ENCODE measurements at places on chromosomes 11 and 22.

DNA sequence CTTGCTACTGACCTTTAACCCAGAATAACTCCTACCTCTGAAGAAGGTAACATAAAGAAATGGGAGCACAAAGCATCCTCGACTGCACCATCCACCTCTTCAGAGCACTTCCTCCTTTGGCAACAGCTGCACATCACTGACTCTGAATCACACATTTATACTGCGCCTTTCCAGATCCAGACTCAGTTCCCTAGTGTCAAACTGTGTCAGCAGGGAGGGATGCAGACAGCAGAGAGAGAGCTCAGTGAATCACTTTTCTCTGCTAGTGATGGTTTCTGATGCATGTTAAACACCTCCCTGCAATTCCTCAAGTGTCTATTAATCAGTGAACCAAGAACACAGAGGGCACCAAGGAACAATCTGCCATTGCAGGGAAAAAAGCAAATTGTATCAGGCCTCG lies 118.9 kb downstream of the PLEKHA7 start:
- no peak for DNase-seq

DNA sequence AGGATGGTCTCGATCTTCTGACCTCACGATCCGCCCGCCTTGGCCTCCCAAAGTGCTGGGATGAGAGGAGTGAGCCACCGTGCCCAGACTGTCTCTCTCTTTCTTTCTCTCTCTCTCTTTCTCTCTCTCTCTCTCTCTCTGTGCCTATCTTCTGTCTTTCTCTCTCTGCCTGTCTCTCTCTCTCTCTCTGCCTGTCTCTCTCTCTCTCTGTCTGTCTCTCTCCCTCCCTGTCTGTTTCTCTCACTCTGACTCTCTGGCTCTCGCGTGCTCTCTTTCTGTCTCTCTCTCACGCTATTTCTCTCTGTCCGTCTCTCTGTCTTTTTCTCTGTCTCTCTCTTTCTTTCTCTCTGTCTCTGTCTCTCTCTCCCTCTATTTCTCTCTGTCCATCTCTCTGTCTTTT lies 3911.2 kb upstream of the OR11H1 start:
- DNase-seq = no peak

DNA sequence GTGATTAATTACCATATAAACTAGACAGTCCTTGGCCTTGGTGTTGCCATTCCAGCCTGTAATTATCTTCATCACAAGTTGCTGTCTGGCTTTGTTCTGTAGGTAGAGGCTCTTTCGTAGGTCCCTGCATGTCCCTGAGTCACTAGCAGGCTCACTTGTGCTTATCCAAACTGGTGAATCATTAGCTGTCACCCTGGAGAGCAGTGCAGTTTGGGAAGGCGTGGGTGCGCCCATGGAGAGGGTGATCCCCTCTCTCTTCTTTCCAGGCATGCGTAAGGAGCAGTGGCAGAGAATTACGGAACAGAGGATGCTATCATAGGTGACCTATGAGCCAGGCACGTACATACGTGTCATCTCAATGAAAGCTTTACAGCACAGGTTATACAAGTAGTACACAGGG lies 11.0 kb upstream of the EHF start:
- DNase-seq = no peak

GRCh38 chr22:43273902-43274484 lies 69.2 kb downstream of the SCUBE1 start:
- peak; percentile 62 for DNase-seq

- DNase-seq = no peak
Observed at GRCh38 chr11:92308366-92308765, 83.7 kb downstream of the FAT3 start.

DNA sequence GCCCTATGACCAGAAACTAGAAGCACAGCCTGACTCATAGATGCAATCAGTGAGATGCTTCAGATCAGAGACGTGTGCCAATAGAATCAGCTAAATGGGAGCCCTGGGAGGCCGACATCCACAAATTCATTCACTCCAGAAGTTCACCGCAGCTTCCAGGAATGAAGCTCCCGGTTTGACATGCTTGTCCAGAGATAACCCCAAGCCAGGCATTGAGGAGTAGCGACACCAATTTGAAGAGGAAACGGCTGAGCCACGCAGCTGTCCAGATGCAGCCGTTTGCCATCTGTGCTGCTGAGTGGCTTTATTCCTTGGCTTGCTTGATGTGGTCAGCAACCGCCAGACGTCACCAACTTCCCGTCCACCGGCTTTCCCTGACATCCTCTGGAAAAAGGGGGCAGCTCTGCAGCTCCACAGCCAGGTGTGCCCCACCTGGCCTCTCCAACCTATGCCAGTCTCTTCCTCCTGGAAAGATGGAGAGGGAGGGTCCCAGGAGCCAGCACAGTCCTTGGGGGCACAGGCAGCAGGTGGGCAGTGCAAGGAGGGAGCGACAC lies 123.9 kb upstream of the OPCML start:
- DNase-seq = no peak

DNA sequence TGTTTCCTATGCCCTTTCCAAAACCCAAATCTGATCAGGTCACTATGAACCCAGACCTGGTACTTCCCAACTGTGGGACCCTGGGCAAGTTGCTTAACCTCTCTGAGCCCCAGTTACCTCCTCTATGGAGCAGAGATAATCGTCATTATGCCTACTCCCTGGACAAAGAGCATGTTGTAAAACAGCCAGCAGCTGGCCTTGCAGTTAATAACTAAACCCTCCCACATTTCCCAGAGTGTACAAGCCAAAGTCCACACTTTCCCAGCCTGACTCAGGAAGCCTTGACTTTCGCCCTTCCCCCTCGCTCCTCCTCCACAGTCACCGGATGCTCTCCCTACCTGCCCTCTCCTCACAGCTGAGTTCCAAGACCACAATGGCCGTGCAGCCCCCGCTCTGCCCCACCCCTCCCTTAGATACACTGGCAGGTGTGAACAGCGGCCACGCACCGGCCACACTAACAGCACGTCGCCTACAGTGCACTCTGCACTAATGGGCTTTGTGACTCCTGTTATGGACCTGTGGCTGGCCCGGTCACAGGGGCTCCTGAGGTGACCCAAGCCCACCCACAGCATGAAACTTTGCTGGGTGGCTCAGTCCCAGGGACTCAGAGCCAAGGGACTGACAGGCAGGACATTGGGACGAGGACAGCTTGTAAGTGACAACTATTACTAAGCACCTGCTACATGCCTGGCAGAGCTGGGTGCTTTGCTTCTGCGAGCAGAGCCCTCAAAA lies 15.6 kb upstream of the MFNG start:
- peak; percentile 68 for DNase-seq

DNA sequence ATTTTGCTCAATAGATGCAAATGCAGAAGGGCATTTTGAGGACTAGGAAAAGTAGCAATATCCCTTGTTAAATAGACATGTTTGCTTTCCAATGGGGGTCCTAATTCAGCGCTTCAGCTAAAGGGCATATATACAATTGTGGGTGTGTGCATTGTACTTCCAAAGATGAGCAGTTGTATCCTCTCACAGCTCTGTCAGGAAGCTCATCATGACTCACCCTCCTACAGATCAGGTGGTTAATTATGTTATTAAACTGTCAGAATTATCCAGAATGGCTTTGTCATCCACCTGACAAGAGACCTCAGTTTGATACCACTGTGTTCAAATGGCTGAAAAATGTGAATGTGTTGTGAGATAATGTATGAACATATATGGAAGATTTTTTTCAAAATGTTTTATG lies 252.2 kb upstream of the MTNR1B start:
- DNase-seq = no peak

GRCh38 chr11:16126362-16126761 lies 230.0 kb downstream of the SOX6 start:
- no peak for DNase-seq

Data from WERI-Rb-1 (cell line).